ENCODE measurements at places on chromosomes 5 and 9.

DNA sequence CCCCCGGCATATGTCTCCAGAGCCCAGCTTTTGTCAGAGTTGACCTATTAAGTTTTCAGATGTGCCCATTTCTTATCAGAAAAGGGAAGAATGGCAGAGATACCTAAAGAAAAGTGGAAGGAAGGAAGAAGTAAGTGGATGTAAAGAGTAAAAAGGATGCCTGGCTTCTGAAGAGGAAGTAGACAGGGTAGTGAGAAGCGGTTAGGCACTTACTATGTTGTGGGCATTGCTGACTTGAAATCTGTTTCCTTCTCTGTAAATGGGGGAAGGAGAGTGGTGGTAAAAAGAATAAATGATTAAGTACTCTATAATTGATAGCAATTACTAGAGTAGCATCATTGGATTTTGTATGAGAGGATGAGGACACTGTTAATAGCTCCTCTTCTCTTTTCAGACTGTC lies 9.9 kb downstream of the ANP32B start:
- no peak for DNase-seq

- DNase-seq: no peak
Observed at GRCh38 chr5:176985516-176985915, 21.1 kb downstream of the UIMC1 start.

DNA sequence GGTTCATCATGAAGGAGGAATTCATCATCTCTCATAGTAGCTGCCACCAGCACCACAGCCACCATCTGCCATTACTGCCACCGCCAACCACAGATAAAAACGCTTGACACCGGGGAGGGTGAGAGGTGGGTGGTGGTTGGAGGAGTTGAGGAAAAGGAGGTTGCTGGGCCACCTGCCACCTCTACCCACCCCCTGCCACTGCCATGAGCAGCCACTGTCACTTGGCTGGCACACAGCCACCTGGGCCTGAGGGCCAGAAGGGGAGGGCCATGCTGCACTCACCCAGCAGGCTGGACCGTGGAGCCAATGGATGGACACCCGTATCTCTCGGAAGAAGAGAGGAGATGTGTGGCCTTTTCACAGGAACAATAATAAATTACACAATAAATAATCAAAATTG lies 31.3 kb upstream of the SLC36A2 start:
- no peak for DNase-seq

DNA sequence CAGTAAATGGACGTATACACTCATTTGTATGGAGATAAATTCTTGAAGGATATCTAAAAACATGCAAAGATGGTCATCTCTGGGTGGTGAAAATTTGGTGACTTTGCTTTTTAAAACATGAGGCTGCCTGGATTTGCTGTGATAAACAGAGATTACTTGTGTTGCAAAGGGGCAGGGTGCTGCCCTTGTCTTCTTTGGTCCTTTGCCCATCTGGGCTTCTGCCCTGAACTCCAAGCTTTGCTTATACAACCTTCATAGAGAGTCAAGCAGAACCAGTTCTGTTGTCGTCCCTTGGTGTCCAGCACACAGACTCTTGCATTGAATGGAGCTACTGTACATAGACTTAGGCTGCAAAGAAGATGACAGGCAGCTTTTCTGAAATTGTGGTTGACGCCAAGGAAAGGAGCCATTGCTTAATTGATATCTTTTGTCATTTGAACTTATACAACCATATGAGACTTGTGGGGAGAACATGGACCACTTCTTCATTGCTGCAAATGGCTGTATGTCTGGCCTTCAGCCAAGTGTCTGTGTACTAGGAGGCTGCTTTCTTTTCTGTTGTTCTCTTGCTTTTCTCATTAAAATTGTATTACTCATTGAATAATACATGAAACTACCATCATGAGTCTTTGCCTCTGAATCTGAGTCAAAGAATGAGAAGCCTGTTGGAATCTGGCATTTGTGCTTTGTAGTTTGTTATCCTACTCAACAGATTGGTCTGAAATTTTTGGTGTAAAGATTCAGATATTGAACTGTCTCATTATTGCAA lies 152.5 kb downstream of the DMRT2 start:
- no peak for DNase-seq

DNA sequence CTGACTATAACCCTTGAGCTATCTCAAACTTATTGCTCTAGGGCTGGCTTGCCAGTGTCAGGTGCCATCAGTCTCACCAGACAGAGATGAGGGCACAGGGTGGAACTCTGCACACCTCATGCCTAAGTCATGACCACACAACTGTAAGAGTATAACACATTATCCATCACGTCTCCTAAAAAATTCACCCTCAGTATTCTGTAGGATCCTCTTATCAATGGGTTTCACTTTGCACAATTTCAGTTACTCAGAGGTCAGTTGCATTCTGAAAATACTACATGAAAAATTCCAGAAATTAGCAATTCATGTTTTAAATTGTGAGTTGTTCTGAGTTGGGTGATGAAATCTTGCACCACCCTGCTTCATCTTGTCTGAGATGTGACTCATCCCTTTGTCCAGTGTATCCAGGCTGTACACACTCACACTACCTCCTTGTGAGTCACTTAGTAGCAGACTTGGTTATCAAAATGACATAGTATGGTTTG lies 690.9 kb upstream of the CDH18 start:
- no peak for DNase-seq

DNA sequence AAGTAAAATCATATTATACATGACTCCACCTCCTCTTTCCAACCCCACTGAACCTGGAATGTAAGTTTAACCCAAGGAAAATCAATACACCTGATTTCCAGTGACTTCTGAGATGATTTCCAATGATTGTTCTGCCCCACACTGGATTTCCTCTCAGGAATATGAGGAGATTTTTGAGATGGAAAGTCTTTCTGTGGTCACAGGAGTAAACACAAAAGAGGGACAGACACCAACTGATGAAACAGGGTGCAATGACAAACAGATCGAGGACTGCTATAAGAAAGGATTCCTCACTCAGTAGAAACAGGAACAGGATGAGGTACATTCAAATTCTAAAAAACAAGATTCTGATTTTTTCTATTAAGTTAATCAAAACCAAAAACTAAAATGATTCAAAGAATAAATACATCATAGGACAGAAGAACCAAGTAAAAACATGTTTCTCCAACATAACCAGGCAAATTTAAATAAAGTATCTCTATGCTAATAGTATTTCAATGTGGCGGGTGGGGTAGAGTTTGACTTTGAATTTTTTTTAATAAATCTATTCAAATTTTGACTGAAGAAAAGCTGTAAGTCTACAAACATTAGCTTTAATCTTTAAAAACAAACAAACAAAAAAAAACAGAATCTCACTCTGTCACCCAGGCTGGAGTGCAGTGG lies 42.1 kb downstream of the DTWD2 start:
- DNase-seq: no peak

DNA sequence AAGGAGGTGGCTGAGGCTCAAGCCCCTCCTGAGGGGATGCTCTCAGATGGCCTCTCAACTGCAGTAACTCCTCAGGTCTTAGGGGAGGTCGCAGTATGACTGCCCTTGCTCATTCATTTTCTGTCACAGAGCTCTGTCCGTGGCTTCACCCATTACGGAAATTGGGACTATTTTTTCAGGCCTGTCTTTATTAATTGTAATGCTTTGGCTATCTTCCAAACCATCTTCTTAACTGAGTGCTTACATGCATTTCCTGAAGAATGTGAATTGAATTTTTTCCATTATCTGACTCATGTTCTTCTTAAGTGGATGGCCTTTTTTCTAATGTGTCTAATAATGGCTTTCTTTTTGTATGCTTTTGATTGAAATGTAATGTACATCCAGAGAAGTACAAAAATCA lies 36.4 kb upstream of the SV2C start:
- no peak for DNase-seq

- no peak for DNase-seq
Observed at GRCh38 chr9:118449554-118449953, 745.4 kb downstream of the TLR4 start.
